ENCODE measurements at places on chromosomes 2 and 18. TPM values are rescaled to one million over a fixed set of nuclear protein-coding genes. Genes with fewer than 3 reads are reported as not detected.

The CDH20 gene
- not detected for total RNA-seq

The SRD5A2 gene
- not detected for total RNA-seq

The MATN3 gene
- total RNA-seq, result 2.3 TPM

The DYNC2LI1 gene
- total RNA-seq, result 18.2 TPM

The CDH2 gene
- total RNA-seq, result 121 TPM

The KCNS3 gene
- total RNA-seq, result 7.0 TPM

The CCDC178 gene
- under 0.01 TPM for total RNA-seq

The GNLY gene
- total RNA-seq, result not detected

The TGFA gene
- total RNA-seq, result not detected

The TCF23 gene
- total RNA-seq, result not detected

The DES gene
- total RNA-seq, result 7.2 TPM

The C1QL2 gene
- total RNA-seq, result not detected

The WIPF1 gene
- total RNA-seq, result 4.6 TPM

The SH3RF3 gene
- 11.6 TPM for total RNA-seq

The COL6A3 gene
- 482 TPM for total RNA-seq

The UGT1A6 gene
- total RNA-seq, result not detected

The RNF152 gene
- total RNA-seq, result 127 TPM

The SERPINB11 gene
- total RNA-seq, result not detected

The PDE1A gene
- total RNA-seq, result not detected

The VWC2L gene
- total RNA-seq, result not detected

The TANC1 gene
- 43.3 TPM for total RNA-seq

The FBXO15 gene
- 1.3 TPM for total RNA-seq

The IL1RL2 gene
- 0.22 TPM for total RNA-seq

The SS18 gene
- total RNA-seq, result 179 TPM

The ELOA2 gene
- not detected for total RNA-seq

The COBLL1 gene
- 8.9 TPM for total RNA-seq

The SDC1 gene
- 7.9 TPM for total RNA-seq

The SLC8A1 gene
- 10.1 TPM for total RNA-seq
